ENCODE measurements at places on chromosomes 3 and 15.

DNA sequence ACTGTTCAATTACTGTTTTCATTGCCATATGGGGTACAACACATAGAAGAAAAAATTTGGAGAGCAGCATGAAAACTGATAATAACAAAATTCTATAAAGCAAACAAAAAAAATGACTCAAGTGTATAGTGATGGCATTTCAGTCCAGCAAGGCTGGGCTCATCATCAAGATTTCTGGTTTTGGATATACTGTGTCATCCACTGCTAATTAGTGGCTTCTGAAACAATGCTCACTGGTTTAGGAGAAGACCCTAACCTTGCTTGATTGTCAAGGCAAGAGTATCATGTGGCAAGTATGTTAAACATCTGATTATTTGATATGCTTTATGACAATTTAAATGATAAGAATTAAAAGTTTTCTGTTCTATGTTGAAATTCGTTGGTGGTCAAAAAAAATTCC is 96.9 kb downstream of the RFX7 start:
- no peak for DNase-seq

GRCh38 chr3:34881026-34881425 is 758.3 kb upstream of the ARPP21 start:
- no peak for DNase-seq

- no peak for DNase-seq
Observed at GRCh38 chr3:80526153-80526552, 758.4 kb upstream of the ROBO1 start.

GRCh38 chr3:66956742-66957141 is 41.4 kb upstream of the KBTBD8 start:
- DNase-seq: no peak

DNA sequence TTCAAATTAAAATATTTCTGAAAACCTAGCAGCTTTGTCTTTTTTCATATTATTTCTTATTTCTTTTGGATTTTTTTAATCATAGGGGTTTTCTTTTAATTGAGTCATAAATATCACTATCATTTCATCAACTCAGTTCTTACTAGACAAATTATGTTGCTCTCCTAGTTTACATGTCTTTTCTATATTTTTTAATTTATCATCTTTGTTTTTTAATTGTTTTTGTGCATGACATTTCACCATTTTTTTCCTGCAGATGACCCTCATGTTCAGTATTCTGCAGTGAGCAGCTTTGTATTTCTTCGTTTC is 89.9 kb downstream of the RASA2 start:
- no peak for DNase-seq

- DNase-seq: no peak
Observed at GRCh38 chr3:38609386-38610111, 39.9 kb downstream of the SCN5A start.

- no peak for DNase-seq
Observed at GRCh38 chr3:184691397-184692231, 20.2 kb downstream of the MAGEF1 start.

- DNase-seq: no peak
Observed at GRCh38 chr3:130565224-130565623, 48.2 kb downstream of the COL6A6 start.

DNA sequence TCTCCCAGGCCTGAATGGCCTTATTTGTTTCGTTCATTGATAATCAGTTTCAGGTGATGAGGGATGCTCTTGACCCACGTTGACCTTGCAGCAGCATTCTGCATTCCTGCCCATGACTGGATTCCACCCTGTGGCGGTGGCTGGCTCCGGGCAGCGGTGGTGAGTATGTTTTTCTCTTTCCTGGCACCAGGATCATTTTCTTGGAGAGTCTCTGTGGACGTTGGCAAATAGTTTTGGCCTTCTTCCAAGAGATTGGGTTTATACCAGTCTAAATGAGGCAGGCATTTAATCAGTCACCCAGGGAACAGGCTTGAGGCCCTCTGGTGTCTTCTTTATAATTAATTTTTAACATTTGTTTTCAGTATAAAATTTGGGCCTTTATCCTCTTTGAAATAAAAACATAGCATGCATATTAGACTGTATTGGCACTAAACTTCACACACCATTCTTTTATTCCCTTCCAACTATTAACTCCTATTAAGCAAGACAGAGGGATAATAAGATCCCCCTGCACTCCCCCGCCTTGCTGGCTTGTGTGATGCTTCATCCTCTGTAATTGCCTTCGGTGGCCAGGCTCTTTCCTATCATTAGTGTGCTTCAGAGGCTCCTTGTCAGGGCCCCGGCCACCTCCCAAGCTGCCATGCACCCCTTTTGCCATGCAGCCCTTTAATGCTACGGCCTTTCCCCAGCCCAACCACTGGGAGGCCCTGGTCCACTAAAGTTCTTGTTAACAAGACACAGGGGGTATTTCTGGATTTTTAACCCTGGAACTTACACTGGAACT is 176.2 kb upstream of the TOPAZ1 start:
- DNase-seq: no peak

DNA sequence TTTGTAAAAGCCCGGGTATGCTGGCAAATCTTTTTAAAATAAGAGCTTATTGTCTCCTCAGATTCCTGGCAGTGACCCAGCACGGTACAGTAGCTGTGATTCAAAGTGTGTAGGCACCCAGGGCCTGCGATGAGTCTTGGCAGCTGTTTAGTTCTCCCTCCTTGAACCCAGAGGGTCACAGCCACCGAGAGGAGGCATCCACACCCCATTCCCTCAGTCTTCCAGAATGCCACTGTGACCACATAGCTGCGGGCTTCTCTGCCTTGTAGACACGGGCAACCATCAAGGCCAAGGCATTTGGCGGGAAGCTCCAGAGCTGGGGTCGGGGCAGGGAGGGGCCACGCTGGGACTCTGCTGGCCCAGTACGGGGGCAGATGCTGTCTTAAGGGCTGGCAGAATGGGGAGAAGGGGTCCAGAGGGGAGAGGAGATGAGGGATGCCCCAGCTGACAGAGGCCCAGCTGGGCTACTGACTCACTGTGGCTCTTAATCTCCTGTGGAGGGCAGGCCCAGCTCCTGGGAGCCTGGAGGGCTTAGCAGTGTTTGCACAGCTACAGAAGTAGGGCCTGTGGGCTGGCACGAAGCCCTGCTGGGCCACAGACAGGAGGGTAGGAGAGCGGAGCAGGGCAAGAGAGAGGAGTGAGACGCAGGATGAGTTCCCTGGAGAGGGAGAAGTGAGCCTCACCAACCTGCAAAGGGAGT is 68.8 kb upstream of the DLG1 start:
- no peak for DNase-seq

DNA sequence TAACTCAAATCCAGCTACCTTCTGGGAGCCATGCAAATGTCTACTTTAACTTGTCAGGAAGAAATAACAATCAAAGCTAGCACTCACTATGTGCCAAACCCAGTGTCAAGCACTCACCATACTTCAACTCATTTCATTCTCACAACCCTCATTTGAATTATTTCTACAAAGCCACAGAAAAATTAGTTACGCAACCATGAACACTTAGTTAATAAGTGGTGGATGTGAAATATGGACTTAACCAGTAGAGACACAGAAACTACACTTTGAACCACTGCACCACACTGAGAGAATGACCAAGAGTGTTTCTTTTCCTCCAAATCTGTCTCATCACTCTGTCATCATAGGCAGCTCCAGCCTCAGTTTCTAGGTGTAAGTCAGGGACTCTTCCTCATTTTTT is 91.0 kb upstream of the MBNL1 start:
- no peak for DNase-seq

DNA sequence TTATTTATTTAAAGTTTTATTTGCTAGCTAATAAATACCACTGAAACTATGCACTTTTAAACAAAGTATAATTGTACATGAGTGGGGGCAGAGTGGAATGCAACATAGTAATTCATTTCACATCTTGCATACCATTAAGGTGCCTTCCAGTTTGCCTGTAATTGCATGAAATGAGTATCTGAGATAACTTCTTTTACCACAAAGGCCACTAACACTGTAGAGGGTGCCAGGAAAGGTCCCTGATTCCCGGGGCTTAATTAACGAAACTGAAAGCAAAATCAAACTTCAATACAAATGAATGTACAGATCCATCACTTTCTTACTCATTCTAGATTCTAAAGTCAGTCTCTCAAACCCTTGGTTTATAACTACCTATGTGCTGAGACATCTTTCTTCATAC is 2.1 kb downstream of the CD47 start:
- DNase-seq: no peak

- no peak for DNase-seq
Observed at GRCh38 chr3:127171320-127171719, 21.6 kb upstream of the PRR23E start.

- DNase-seq: no peak
Observed at GRCh38 chr3:43526956-43527355, 94.9 kb downstream of the ANO10 start.

GRCh38 chr15:101827257-101827656 is 15.3 kb downstream of the OR4F15 start:
- no peak for DNase-seq

DNA sequence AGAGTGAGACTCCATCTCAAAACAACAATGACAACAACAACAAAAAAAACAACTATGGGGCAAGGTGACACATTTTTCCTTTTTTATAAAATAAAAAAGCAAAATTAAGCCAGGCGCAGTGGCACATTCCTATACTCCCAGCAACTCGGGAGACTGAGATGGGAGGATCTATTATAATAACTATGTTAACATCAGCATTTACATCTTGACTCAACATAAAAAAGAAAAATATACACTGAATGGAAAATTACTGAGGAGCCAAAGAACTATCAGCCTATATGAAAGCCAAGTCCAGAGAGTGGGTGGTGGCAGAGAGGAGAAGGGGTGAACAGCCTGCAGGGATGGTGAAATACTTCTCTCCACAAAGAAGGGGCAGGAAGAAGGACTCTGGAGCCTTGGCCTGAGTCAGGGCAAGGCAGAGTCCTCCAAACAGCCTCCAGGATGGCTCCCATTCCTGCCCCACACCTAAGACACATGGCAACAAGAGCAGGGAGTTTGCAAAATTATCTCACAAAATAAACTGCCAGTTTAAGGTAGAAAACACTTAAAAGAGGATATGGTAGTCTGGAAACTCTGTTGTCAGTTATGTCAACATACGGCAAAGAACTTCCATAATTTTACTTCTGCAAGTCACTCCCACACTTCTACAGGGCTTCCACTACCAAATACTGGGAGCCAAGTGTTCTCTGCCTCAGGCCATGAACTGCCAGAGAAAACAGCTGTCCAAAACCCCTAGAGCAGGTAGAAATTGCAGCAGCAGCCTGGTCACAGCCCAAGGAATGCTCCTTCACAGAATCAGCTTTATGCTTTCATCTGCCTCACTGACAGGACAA is 25.9 kb downstream of the HSPBAP1 start:
- DNase-seq: no peak

- DNase-seq: no peak
Observed at GRCh38 chr3:111980716-111981456, 2.1 kb downstream of the ABHD10 start.

- no peak for DNase-seq
Observed at GRCh38 chr3:57015350-57015729, 45.1 kb upstream of the SPATA12 start.

DNA sequence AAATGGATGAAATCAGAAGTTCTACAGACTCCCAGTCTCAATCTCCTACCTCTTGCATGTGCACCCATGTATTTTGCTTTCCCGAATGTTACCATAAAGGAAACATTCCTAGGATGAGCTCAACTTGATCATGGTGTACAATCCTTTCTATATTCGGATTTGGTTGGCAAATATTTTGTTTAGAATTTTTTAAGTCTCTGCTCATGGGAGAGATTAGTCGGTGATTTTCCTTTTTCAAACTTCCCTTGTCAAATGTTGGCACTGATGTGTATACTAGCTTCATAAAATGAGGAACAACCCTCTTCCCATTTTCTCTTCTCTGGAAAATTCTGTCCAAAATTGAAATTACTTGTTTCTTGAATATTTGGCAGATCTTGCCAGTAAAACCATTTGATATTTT is 317.6 kb upstream of the RASGRP1 start:
- no peak for DNase-seq

- no peak for DNase-seq
Observed at GRCh38 chr3:188180114-188180513, 26.2 kb downstream of the LPP start.
